Skin of body (tissue), 3 donors: ENCODE measurements at places on chromosomes 11 and 22. TPM values are rescaled to one million over a fixed set of nuclear protein-coding genes. Genes with fewer than 3 reads are reported as not detected.

GRCh38 chr11:8610532-8611116 is 16.6 kb upstream of the STK33 start:
- DNase-seq: no peak

- no peak for DNase-seq
Observed at GRCh38 chr11:20483931-20484330, 96.4 kb downstream of the PRMT3 start.

- peak; percentile 78 for DNase-seq
Observed at GRCh38 chr11:120128392-120129119, 9.4 kb downstream of the TRIM29 start.

GRCh38 chr11:62120431-62120830 is 3.4 kb upstream of the INCENP start:
- DNase-seq: no peak

DNA sequence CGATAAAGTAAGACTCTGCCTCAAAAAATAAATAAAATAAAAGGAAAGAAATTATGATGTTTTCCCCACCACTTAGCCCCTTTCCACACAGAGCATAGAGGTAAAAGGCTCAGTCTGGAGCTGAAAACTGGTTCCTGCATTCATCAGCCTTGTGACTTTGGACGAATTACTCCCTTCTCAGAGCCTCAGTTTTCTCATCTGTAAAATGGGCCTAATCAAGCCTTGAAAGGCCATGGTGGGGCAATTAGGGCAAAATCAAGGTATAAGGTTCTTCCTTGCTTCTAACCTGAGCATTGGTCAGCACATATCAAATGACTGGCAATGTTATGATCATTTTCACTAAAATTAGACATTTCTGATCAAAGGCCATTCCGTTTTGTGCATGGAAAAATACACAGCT is 417.7 kb downstream of the MN1 start:
- DNase-seq: no peak

DNA sequence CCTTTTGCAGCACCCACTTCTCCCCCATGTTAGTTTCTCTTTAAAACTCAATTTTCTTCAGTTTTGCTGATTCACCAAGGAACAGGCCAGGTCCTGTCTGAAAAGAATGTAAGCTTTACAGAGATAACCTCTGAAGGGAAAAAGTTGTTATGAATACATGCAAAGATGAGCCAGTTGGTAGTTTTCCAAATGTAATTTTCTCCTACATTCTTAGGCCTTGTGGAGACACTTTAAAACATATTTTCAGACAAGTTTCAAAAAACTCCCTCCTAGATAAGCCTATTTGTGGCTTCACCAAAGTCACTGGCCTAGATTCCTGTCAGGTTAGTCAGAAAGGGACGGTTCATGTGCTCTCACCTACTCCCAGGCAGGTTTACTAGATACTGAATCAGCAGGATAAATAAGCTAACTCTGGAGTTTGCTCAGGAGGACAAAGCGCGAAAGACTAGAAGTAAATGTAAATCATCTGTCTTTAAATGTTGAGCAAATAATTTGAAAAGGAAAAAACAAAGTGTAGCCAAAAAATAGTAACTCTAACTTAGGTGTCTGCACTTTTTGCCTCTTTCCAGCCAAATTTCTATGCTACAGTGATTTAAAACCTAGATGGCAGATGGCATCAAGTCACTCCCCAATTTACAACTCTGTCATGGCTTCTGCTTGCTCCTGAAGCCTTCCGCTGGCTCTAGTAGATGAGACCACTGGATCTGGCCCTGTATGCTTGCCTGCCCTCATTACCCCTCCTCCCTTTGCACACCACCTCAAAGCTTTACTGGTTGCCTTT is 4.9 kb upstream of the ATP6V1E1 start:
- DNase-seq: peak; percentile 25

- no peak for DNase-seq
Observed at GRCh38 chr11:132846075-132846474, 686.2 kb downstream of the OPCML start.

GRCh38 chr11:100670140-100670539 is 16.9 kb upstream of the ARHGAP42 start:
- DNase-seq: no peak

DNA sequence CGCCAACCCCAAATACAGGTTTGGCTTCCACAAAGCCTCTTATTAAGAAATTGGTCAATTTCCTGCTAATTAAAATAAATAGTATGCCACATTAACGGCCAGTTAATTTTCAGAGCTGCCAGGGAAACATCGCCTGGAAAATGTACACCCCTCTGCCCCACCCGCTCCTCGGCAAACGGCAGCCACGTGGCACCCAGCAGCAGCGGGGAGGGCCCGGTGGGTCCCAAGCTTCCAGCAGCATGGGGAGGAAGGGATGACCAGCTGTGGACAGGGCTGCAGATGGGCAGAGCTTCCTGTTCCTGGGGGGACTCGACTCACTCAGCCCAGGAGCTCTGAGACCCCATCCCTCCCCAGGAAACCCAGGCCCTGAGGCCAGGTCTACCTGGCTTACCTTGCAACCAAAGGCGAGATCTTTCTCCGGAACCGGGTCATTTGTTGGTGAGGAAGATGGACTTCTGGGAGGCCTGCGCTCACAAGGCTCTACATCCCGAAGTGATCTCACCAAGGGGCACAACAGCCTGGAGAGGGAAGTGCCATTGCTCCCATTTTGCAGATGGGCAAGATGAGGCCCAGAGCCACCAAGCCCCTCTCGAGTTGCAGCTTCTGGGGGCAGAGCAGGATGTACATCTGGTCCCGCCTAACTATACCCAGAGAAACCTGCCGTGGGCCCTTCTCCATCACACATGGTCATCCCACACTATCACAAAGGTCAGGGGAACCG is 68.3 kb downstream of the IGLL1 start:
- DNase-seq: no peak

GRCh38 chr11:88231894-88232482 is 56.7 kb upstream of the RAB38 start:
- DNase-seq: no peak

GRCh38 chr11:68213135-68213515 is at the start of gene KMT5B:
TSS of gene KMT5B (minus strand) at chr11:68213296. CDS start at chr11:68190076, 23,220 bp downstream.
- DNase-seq: peak; percentile 35

LRRC4C gene
- total RNA-seq: 4.2 TPM

SLC43A3 gene
- total RNA-seq: 18.3 TPM
